ENCODE measurements at places on chromosomes 3 and 15.

- no peak for DNase-seq
Measured at GRCh38 chr3:30508339-30508738, 98.1 kb upstream of the TGFBR2 start.

DNA sequence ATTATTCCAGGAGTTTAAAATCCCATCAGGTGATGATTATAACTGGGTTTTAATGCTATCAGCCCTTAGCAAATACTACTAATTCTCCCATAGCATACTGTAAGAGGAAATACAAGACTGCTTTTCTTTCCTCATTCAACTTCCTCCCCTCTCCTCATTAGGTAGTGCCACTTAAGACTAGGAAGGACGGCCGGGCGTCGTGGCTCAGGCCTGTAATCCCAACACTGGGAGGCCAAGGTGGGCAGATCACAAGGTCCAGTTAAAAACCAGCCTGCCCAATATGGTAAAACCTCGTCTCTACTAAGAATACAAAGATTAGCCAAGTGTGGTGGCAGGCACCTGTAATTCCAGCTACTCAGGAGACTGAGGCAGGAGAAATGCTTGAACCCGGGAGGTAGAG lies 14.7 kb downstream of the NDUFAF1 start:
- DNase-seq, result no peak

GRCh38 chr3:10883478-10884234 lies 67.6 kb downstream of the SLC6A11 start:
- DNase-seq, result no peak

- no peak for DNase-seq
Measured at GRCh38 chr3:167773584-167773983, 38.1 kb downstream of the SERPINI1 start.

- no peak for DNase-seq
Measured at GRCh38 chr3:17967953-17968607, 225.6 kb upstream of the TBC1D5 start.

GRCh38 chr3:141150931-141151330 lies 80.7 kb upstream of the PXYLP1 start:
- DNase-seq, result no peak

DNA sequence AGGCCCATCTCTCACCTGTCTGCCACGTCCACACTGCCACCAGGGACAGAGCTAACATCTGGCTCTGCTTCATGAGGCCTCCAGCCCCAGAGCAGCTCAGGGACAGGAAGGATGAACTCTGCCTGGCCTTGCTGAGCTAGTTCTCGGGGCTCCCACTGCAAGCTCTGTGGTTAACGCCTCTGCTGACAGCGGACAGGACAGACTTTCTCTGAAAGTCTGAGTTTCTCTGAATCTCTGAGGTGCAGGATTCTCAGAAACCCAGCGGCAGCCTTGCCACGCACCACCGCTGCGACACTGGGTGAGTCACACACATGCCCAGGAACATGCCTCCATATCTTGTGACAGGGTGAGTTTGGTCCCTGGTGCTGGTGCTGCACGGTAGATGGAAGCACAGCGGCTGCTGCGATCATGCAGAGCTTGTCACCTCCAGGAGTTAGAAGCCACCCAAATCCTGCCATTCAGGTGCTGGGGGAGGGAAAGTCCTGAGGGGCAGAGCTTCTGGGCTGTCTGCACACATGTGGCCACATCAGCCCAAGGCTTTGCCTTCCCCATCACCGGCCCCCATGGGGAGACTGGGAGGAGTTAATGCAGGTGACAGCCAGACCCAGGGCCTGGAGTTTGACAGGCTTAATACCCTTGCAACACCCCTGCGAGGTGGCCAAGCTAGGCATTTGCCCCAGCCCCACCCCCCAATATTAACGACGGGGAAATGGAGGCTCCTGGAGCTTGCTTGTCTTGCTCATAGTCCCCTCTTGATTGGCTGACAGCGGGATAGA lies 267.0 kb downstream of the PLCL2 start:
- no peak for DNase-seq

- no peak for DNase-seq
Measured at GRCh38 chr3:149284034-149284433, 49.4 kb downstream of the TM4SF18 start.

DNA sequence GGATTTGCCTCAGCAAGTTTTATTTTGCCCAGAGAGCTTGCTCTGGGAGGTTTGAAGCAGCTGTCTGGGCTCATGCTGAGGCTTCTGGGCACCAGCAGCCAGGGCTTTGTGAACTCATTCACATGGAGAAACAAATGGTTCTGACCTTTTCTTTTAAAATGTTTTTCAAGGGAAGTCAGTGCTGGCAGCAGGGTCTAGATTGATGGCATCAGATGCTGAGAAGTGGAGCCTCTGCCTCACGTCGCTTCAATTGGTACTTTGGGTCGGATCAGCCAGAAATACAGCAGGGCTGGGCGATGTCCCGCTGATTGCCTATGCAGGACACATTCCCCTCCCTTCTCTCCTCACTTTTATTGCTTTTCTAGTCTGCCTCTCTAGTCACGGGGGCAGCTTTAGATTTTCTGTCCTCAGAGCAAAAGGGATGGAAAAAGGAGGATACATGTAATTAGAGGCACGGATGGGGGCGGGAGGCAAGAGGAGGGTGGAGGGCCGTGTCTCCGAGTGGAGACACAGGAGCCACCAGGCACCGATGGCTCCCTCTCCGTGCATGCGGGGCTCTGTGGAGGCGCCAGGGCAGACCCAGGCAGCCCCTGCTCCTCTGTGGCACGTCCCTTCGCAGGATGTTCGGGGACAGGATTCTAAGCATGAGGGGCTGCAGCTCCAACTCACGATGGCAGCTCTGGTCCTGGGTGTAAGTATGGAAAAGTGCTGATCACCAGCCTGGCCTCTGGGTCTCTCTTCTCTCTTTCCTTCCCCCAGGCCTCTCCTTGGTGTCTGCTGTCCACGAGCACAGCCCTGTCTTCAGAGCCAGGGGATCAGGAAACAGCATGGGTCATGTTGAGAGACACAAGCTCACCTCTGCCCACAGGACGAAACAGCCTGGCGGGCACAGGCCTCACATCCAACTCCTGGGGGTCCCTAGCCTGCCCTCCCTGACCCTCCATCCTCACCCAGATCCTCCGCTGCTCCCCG lies 116.1 kb downstream of the FAM43A start:
- DNase-seq, result no peak

DNA sequence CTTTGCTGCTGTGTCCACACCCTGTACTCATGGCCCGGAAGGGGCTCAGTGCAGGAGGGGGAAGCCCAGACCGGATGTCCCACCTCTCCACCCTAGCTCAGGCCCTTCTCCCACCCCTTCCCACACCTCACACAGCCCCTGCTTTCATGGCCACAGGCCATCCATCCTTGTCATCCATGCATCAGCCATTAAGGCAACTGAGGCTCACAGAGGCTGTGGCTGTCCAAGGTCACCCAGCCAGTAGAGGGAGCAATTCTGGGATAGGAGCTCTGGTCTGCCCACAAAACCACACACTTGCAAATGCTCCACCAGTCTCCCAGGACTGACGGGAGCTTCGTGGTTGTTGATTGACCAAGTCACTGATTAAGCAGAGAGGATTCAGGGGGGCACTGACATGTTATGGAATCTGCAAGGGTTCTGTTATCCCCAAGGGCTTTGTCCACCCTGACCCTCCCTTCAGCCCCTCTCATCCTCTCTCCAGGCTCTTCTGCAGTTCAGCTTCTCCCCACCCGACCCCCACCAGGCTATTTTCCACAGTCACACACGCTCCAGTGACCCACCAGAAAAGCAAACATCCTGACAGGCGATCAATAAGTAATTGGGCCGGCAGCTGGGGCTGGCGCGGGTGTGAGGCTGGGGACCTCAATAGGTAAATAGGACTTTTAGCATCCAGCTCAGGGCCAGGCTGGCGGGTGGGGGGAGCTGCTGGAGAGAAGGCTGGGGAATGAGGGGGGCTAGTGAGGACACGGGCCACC lies 15.1 kb downstream of the LINGO1 start:
- no peak for DNase-seq

GRCh38 chr3:176566757-176567156 lies 630.5 kb downstream of the TBL1XR1 start:
- no peak for DNase-seq

- no peak for DNase-seq
Measured at GRCh38 chr3:72601983-72602750, 246.1 kb downstream of the SHQ1 start.

GRCh38 chr15:82129761-82130160 lies 83.9 kb upstream of the MEX3B start:
- no peak for DNase-seq

DNA sequence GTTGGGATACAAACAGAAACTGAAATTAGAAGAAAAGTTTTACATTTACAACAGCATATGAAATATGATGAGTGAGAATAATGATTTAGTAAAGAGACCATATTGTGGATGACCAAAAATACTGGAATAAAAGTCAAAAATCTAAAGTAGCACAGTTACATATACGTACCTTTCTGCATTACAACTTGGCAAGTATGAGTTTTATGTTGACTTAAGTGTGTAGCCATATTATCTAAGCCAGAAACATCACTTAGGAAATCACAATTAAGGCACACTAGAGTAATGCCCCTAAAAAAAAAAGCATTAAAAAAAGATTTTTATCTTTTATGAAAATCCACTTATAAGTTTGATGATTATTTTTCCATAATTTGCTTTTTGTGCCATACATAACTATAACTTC lies 79.1 kb downstream of the ZNF280D start:
- no peak for DNase-seq

GRCh38 chr15:98380721-98381120 lies 267.6 kb upstream of the IGF1R start:
- DNase-seq, result no peak

GRCh38 chr3:140078940-140079339 lies 144.0 kb downstream of the CLSTN2 start:
- no peak for DNase-seq

- DNase-seq, result no peak
Measured at GRCh38 chr3:9730657-9731205, 804 bp upstream of the BRPF1 start.

- DNase-seq, result no peak
Measured at GRCh38 chr3:178381555-178381954, 154.7 kb upstream of the KCNMB2 start.

DNA sequence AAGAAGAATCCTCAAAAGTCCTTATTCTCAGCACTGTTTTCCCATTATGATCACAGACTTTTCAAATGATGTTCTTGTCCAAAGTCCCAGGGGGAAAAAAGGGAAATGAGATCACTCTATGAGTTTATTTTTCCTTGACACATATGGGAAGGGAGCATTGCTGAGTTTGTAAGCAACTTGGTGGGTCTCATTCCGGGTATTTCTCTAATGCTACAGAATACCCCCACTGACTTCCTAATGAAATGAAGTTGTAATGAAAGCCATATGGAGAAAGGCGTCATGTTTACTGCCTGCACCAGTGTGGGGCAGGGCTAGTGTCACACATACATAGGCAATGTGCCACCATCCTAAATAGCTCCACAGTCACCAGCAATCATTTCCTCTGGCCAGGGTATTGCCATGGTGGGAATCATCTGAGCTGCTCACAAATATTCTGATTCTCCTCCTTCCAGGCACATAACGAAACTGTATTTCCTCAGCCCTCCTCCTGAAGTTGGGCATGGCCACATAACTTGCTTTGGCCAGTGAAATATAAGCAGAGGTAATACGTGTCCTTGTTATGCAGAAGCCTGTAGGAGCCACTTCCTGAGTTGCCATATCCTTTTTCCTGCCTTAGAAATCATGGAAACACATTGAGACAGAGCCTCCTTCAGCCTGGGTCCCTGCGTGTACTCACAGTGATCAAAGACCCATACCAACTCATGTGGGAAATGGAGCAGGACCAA lies 41.0 kb upstream of the C15orf61 start:
- DNase-seq, result no peak

GRCh38 chr3:175670557-175670956 lies 811.4 kb downstream of the NAALADL2 start:
- DNase-seq, result no peak

- DNase-seq, result no peak
Measured at GRCh38 chr3:153974614-153975013, 146.6 kb upstream of the ARHGEF26 start.

DNA sequence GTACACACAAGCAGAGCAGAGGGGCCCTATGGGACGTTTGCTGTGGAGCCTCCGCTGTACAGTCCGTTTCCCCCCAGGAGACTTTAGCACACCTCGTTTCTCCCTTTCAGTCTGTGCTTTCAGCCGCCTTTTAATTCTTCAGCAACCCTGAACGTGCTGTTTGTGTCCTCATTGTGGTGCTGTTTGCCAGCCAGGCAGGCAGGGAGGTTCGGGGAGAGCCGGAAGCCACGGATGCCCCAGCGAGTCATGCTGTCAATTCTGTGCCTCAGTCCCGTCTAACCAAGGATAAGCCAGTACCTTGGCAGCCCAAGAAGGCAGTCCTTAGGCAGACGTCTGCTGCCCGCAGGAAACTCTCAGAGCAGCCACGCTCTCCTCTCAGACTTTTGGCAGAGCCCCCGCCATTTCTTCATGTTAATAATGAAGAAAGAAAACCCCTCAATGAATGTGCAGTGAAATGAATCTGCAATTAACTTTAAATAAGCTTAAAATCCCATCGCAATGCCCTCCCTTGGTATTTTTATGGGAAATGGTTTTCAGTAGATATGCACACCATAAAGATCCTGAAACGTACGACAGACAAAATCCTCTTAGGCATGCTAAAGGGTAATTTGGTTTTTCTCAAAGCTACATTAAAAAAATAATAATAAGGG lies 158.6 kb downstream of the UACA start:
- DNase-seq, result peak; percentile 54

GRCh38 chr3:67765575-67765974 lies 111.2 kb upstream of the SUCLG2 start:
- no peak for DNase-seq

DNA sequence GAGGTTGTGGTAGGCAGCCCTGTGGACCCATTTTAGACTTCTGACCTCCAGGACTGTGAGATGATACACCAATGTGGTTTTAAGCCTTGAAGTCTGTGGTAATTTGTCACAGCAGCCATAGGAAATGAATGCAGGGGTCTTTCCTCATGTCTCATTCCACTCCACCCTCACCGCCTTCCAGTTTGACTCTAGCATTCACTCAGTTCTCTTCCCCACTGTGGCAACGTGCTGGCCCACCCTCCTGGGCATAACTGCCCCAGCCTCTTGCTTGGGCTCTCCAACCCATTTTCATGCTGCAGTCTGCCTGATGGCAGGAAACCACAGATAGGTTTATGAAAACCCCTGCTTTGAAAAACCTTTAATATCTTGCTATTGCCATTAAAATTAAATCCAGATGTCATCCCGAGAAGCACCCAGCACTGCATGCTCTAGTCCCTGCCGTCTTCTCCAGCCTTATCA lies 7.3 kb upstream of the TRNT1 start:
- DNase-seq, result no peak

GRCh38 chr3:186988806-186989205 lies 58.5 kb downstream of the ST6GAL1 start:
- no peak for DNase-seq

GRCh38 chr3:55897573-55898224 lies 410.6 kb upstream of the WNT5A start:
- no peak for DNase-seq

DNA sequence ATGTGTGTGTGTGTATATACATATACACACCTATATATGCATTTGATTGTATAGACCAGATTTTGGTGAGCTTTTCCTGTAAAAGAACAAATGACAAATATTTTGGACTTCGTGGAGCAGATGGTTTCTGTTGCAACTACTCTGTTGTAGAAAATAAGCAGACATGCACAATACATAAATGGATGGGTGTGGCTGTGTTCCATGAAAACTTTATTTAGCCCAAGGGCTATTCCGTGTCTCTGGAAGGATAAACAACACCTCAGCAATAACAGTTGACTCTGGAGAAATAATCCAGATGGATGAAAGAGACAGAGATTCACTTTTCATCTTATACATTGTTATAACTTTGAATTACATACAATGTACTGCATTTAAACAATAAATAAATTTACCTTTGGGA lies 441.4 kb downstream of the CNTN3 start:
- DNase-seq, result no peak

- peak; percentile 72 for DNase-seq
Measured at GRCh38 chr15:55742498-55742926, 440 bp downstream of the PRTG start.
